IMR-90 (cell line): ENCODE measurements at places on chromosomes 4 and X. TPM values are rescaled to one million over a fixed set of nuclear protein-coding genes. Genes with fewer than 3 reads are reported as not detected.

- no peak for DNase-seq
Measured at GRCh38 chrX:40176351-40177116, 78.8 kb upstream of the BCOR start.

GRCh38 chrX:112341598-112341997 lies 259.0 kb upstream of the TRPC5 start:
- peak; percentile 83 for DNase-seq

- DNase-seq: no peak
Measured at GRCh38 chr4:119139311-119139710, 3.7 kb downstream of the MYOZ2 start.

DNA sequence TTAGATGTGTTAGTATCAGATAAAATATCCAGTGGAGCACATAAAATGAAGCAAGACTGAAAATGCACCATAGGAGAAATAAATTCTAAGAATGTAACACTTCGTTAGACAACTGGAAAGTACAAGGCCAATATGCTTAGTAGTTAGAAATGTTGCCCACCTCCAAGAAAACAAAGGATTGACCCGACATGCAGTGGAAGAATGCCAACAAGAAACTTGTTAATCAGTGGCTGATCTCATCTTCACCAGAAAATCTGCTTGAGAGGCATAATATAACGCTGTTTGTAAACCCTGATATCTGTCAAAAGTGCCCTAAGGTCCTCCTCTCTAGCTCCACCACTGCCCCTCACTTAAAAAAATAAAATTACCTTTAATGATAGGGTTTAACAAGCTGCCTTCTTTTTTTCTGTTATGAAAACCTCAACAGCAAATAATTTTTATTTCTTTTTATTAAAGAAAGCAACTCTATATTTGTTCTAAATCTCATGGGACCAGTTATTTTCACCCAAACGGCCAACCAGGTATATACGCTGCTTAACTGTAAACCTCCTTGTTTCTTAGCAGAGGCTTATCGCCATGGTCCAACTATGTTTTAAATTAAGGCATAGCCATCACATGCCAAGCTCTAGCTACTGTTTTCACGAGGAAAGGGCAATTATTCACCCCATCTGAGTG lies 1.8 kb downstream of the RASGEF1B start:
- no peak for DNase-seq

DNA sequence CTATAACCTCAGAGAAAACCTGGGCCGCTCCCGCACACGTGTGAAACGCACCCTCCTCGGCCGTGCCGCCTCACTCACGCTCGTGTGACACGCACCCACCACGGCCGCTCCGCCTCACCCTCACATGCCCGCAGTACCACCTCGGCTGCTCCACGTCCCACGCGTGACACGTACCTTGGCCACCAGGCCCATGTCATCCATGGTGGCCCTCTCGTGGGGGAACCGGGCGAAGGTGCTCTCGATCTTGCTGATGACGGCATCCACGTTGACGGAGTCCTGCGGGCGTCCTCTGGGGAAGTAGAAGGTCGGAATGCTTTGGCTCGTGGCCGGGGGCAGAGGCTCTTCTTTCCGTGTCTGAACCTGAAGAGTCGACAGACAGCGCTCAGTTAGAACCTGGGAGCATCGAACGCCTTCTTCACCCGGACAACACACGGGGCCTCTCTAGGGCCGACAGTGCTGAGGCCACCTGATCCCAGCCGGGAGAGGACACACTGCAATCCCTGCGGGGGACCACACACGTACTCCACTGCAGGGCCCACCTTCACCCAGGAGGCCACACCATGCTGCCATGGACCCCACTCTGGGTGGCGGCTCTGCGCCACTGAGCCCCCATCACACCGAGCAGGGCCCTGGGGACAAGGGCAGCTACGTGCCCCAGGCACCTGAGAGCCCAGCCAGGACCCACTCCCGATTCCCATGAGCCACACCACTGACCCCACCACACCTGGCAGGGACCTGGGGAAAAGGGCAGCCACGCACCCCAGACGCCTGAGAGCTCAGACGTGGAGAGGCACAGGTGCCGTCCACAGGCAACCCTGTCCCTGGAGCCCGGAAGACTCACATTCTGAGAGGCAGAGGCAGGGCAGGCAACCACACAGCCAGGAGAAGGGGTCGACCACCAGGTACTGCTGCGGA lies 25.2 kb downstream of the PPP2R3B start:
- no peak for DNase-seq

Gene IGFBP7
- 267 and 338 TPM in 2 replicates for polyA plus RNA-seq

Gene CXCL3
- polyA plus RNA-seq: 0.27 and 0.74 TPM in 2 replicates

Gene CLIC2
- polyA plus RNA-seq: 0.07 TPM in 1 of 2 replicates, not detected in the other
